Cortex of kidney (tissue), 1 donor: ENCODE measurements at places on chromosomes 4 and X.

GRCh38 chrX:150676221-150676620 lies 17.0 kb upstream of the MTMR1 start:
- no peak for DNase-seq

- DNase-seq: no peak
Measured at GRCh38 chr4:8108991-8109390, 49.6 kb downstream of the ABLIM2 start.

GRCh38 chr4:150278206-150278605 lies 200.0 kb downstream of the DCLK2 start:
- no peak for DNase-seq

DNA sequence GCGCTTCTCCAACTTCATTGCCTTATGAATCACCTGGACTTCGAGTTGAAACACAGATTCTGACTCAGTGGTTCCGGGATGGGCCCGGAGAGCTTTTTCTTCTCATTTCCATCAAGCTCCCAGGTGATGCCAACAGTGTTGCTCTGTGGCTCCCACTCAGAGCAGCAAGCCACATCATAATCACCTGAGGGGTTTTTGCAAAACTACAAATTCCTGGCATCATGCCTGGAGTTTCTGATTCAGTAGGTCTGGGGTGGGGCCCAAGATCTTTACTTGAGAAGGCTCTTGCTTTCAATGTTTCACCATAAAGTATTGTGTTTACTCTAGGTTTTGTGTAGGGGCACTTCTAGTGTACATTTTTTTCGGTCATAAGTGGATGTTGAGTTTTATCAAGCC lies 7.0 kb downstream of the MTM1 start:
- no peak for DNase-seq

DNA sequence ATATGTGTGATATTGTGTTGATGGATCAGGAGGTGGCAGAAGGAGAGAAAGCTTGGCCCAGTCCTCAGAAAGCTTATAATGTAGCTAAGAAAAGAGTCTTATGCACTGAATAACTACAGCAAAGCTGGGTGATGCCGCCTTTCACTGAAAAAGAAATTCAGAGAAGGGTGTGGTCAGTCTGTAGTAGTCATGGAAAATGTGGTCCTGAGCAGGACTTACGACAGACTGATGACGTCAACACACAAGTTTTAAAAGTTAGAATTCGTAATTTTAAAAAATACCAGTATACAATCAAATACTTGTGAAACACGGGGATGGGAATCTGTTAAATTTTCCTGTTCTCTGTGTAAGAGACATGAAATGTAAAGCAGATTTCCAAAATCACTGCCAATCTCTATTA lies 87.0 kb upstream of the RAPGEF2 start:
- DNase-seq: no peak

GRCh38 chrX:85851418-85851817 lies 195.9 kb downstream of the CHM start:
- no peak for DNase-seq

DNA sequence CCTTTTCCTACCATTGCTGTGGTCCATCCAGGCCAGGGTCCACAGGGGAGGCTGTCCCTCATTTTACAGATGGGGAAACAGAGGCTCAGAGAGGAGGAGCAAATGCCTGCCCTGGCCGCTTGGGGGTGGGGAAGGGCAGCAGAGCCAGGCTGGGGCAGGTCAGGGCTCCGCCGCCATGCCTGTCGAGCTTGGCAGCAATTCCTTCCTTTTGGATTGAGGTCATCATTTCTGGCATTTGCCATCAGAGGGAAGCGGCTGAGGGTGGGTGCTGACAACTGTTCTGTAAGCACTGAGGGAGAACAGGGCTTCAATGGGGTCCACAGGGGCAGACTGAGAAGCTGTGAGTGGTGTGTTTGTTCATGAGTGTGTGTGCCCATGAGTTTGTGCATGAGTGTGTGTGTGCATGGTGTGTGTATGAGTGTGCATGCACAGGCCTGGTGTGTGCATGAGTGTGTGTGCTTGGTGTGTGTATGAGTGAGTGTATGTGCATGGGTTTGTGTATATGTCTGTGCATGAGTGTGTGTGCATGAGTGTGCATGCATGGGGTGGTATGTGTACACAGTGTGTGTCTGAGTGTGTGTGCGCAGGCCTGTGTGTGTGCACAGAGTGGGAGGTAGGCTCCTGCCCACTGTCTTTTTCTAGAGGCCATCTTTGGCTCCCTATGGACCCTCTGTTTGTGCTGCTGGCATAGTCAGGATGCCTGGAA lies 115.2 kb downstream of the SORCS2 start:
- no peak for DNase-seq

- DNase-seq: no peak
Measured at GRCh38 chr4:184942444-184943425, 75.6 kb upstream of the HELT start.

DNA sequence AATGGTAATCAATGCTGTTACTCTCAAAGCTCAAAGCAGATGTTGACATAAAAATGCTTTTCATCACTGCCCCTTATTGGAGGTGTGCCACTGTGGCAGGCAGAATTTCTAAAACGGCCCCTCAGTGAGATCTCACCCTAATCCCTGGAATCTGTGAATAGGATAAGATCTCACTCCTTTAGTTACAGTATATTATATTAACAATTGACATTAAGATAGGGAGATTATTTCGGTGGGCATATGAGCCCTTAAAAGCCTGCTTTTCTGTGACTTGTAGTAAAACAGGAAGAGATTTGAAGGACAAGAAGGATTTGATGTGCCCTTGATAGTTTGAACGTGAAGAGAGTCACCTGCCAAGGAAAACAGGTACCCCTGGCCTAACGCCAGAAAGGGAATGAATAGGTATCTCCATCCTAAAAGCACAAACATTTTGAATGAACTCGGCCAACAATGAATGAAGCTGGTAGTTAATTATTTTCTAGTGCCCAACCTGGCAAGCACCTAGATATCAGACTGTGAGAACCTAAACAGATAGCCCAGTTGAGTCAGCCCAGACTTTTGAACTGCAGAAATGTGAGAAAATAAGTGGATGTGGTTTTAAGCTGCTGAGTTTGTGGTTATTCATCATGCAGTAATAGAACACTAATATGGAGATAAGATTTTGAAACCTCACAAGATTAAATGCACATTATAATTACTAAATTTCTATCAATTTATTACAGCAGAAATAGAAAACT lies 881.6 kb downstream of the PCDH18 start:
- no peak for DNase-seq

- DNase-seq: no peak
Measured at GRCh38 chrX:10578527-10578926, 41.9 kb downstream of the MID1 start.

GRCh38 chr4:19659101-19659500 lies 592.6 kb upstream of the SLIT2 start:
- no peak for DNase-seq
